ENCODE measurements at places on chromosomes 3 and 15. TPM values are rescaled to one million over a fixed set of nuclear protein-coding genes. Genes with fewer than 3 reads are reported as not detected.

The GOLGA8M gene
- total RNA-seq, result 0.82 TPM

DNA sequence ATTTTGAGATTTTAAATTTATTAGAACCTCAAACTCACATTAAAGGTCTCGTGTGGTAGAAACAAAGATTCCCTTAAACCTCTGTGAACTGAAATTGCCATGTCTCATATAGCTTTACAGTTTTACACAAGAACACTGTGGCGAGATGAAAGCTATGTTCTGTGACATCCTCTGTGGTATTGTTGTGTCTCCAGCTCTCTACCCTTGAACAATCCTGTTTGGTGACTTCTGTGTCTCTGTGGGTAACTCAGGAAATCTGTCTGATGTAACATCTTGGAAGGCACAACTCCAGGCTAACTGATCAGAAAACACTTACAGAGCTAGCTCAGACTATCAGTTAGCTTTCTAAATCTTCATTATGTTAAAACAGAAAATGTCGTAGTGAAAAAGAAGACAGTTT lies 318.8 kb upstream of the GBE1 start:
- DNase-seq, result no peak

DNA sequence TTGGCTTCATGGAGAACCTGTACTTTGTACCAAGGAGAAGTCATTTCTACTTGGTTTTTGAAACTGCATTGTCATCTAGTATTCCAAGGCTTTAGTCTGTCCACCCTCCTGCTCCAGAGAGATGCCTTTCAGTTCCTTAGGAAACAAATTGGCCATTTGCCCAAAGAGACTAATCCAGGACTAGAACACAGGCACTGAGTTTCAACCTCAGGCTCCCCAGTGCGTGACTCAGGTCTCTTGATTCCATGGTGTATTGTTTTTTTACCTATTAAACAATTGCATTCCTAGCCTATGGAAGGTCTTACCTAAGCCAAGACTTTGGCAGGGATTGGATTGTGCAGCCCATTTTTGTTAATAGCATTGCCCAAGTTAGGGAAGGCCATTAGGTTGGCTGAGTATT lies 214.8 kb upstream of the CTDSPL start:
- no peak for DNase-seq

DNA sequence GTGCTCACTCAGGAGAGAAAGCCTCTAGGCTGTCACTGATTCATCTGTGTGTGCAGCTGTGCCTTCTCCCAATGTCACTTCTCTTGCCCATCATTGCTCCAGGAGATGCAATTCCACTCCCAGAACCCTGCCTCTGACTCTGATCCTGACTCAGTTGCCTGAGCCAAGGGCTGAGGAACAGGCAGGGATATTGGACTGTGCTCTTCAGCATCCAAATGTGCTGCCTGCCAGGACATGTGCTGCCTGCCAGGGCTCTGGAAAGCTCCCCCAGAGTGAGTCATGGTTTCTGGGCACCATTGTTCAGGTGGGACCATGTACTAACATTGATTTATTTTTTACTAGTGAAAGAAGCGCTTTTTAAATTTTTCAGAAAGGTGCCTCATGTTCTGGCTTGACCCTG lies 71.0 kb downstream of the TRIM42 start:
- DNase-seq, result no peak

The NKTR gene
- total RNA-seq, result 81.3 TPM

DNA sequence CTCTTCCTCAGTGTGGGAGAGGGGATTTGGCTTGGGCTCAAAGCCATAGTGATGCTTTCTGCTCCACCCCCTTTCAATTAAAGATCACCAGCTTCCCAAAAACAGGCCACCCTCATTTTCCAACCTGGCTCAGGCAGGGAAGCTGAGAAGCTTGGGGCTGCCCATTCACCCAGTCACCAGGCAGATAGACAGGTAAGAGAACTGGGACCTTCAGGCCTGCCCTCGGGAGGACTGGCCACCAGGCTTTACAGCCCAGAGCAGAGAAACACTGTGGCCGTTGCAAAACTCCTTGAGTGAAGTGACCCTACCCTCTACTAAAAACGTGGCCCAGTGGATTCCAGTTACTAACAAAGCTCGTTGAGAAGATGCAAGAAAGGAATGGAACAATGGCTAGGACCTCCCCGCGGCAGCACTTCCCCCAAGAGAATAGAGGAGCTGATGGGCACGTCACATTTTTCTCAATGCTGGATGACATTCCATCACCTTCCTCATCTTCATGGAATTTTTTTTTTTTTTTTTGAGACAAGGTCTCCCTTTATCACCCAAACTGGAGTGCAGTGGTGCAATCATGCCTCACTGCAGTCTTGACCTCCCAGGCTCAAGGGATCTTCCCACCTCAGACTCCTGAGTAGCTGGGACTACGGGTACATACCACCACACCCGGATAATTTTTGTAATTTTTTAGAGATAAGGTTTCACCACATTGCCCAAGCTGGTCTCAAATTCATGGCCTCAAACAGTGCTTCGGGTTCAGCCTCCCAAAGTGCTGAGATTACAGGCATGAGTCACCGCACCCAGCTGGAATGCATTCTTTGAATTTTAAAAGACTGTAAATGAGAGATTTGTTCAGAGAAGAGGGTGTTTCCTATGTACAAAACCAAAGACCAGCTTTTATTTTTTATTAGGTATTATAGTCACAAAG lies 37.9 kb downstream of the LIPC start:
- no peak for DNase-seq

DNA sequence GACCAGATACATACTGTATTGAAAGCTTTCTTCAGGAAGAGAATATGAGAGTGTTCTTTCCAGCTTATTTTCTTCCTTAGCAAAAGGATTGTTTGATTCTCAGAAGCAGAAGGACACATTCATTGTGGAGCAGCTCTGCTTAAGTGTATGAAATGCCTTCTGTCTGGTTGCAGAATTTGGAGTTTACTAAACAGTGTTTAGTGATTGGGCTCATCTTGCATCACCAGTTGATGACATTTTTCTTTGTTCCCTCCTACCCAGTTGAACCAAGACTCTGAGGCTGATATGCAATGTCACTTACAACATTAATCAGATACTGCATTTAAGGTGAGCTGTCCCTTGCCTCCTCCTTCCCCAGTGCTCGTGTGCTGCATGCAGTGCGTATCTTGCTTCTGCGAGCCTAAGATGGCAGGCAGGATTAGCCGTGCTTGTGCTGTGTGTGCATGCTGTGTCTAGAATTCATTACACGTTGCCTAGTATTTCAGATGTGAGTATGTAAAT lies 18.4 kb downstream of the ZBTB38 start:
- DNase-seq, result no peak

DNA sequence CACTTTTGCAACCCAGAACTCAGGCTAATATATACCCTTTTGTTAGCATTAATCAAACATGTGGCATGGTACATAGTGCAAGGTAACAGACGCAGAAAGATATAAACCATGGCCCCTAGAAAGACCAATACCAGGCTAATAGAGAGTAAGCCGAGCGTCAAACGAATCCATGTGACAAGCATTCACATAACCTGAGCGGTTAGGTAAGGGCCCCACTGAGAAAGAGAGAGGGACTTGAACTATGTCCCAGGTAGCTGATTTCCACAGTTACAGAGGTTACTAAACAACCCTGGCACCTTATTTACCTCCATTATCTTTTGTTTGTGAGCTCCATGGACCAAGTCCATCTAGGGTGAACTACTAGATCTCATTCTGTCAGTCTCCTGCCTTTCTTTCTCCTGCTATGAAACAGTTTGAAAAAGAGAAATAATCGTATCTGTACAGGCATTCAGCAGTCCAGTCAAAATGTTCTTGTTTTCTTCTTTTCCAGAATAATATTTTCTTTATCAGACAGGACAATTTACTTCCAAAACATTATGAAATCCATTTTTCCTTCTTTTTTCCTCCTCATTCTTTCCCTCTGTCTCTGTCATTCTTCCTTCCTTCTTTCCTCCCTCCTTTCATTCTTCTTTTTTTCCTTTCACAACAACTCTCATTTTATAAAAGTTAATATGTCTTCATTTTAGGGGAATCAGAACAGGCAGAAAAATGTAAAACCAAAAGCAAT lies 30.5 kb upstream of the TNFSF10 start:
- no peak for DNase-seq

DNA sequence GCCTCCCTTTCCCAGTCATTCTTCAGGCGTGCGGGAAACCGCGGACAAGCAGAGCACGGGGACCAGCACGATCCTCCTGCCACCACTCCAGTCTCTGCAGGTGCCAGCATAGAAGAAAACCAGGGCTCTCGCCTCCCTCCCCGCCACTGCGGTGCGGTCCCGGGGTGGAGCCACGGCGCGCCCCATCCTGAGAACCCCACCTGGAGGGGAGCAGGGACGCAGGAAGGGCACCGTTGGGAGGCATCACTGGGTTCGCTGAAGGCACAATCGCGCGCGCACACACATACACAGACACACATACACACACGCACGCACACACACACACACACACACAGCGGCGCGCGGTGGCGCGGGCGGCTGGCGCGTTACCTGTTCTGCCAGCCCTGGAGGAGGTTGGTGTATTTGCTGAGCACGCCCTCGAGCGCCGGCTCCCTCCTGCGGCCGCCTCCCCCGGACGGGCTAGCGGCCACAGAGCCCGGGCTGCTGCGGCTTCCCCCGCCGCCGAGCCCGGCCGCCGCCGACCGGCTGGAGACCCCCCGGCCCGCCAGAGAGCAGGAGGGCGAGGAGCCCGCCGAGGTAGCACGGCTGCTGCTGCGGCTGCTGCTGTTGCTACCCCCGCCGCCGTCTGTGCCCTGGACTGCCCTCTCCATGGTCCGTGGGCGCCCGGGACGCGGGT lies 394 bp downstream of the OSBPL10 start:
- peak; percentile 69 for DNase-seq

DNA sequence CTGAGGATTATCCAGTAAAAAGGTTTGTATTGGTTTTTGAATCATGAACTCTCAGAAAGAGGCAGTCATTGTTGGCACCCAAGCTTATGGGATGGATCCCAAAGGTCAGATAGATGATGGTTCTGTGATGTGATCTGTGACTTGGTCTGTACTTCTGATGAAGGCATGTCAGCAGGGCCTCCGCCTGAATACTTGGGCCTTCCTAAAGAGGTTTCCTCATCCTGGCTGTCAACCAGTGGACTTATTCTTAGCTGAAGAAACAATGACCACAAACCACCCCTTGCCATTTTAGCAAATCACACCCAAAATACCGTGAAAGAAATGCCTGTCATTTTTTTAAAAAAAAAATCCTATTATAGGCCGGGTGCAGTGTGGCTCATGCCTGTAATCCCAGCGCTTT lies 48.2 kb upstream of the SLC9A9 start:
- no peak for DNase-seq

DNA sequence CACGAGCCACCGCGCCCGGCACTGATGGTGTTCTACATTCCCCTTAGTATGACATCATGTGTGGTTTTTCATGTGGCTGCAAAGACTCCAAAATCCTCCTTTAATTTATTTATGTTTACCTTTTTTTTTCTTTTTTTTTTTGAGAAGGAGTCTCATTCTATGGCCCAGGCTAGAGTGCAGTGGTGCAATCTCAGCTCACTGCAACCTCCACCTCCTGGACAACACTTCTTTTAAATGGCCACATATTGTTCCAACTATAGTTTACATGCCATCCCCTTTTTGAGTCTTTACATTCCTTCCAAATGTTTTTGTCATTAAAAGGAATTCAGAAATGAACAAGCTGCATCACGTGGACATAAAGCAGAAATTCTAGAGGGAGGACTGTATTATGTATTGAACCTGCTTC lies 10.3 kb upstream of the CDV3 start:
- no peak for DNase-seq

The IQCF5 gene
- not detected for total RNA-seq

DNA sequence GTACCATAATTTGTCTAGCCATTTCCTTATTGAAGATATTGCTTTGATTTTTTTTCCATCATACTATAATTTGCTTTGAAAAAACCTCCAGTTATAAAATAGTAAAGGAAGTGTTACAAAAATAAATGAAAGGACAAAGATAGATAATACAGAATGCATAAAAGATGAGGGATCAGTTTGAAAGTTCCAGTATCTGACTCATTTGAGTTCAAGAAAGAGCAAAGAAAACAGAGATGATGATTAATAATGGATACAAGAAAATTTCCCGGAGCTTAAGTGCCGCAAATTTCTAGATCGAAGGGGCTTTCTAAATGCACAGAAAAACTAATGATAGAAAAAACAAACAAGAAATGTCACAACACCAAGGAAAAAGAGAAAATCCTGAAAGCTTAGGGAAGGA lies 4.3 kb downstream of the WDR48 start:
- no peak for DNase-seq

GRCh38 chr15:73836845-73837244 lies 36.5 kb upstream of the TBC1D21 start:
- no peak for DNase-seq

The PDIA3 gene
- total RNA-seq, result 62.0 TPM

GRCh38 chr3:53109891-53110771 lies 20.1 kb downstream of the RFT1 start:
- peak; percentile 91 for DNase-seq

DNA sequence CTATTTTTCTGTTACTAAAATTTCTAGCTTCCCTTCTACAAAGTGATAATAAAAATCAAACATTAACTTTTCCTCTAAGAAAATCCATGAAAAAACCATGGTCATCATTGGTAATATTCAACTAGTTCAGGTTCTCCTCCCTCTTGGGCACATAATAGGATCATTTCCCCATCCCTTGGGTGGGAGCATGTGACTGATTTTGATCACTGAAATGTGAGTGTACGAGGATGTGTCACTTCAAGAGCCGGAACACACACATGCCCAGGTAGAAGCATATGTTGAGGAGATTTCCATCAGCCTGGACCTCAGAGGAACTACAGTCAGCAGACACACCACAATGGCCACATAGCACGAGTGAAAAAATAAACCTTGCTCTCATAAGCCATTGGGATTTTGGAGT lies 36.1 kb downstream of the AP3S2 start:
- no peak for DNase-seq

DNA sequence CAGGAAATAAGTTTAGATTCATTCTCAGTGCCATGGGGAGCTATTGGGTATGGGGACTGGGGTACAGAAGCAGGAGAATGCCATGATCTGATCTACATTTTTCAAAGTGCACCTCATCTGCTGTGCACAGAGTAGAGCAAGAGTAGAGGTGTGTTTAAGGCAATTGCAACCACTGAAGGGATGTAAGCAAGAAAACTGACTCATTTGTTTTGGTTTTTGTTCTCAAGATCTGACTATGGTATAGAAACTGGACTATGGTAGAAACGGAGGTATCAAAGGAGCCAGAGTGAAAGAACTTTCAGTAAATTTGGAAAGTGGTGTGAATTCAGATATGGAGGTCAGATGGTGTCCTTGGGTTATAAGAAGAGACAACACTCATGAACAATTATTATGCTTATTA lies 86.2 kb upstream of the CMSS1 start:
- DNase-seq, result no peak

GRCh38 chr3:46406788-46407611 lies at the start of the genes CCR5AS and CCRL2:
TSS of gene CCR5AS (minus strand) at chr3:46407066.
TSS of gene CCRL2 (plus strand) at chr3:46407259. CDS start at chr3:46408080, 821 bp downstream.
- peak; percentile 76 for DNase-seq

Data from sigmoid colon (tissue), 7 donors.